ENCODE measurements at places on chromosomes 1 and 21.
A peak's percentile ranks its signal among the peaks of the same experiment; 100 is the strongest.

GRCh38 chr1:85360730-85361493, 84.5 kb upstream of the BCL10 start:
- DNase-seq = no peak

DNA sequence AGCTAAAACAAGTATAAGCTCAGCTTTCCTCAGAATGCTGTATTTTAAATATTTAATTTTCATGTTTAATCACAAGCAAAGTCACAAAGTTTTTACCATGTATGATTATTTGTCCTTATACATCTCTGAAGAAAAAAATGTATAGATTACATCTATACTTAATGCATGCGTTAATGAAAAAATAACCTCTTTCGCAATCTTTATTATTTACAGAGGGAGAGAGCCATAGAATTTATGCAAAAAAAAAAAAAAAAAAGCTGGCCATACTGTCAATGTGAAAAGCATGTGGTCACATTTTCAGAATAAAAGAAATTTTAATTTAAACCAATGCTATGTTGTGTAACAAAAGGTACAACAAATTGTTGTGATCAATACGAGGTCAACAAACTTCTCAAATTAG, 148.2 kb downstream of the AKT3 start:
- no peak for DNase-seq

GRCh38 chr1:151981178-151981525, 12.5 kb downstream of the S100A10 start:
- no peak for DNase-seq

DNA sequence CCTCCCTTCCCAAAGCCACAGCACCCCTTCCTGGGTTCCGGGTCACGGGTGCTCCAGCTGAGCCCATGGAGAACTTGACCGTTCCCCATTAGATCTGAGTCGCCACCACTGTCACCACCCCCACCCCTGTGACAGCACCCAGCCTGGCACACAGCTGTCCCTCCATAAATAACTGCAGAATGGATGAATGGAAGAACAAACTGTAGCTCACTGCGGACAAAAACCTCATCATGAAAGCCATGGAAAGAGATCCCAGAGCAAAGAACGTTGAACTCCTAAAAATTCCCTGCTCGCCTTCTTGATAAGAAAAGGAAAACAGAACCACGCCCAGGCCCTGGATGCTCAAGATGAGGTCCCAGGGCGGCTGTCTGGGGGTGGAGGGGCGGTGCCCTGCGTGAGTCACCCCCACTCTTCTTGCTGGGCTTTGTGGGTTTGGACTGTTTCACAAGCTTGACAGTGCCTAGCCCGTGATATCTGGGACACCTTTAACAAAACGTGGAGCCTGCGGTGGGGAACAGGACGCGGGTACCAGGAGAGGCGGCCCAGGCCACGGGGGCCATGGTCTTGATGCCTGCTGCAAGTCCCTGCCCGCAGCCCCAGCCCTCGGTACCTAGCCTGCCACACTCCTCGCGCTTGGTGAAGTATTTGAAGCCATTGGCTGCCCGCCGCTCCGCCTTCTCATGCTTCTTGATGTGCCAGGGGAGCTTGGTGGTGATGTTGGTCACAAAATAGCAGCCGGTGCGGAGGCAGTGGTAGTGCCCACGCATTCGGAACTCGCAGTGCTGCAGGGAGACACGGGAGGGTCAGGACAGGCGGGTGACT, 151.9 kb downstream of the CASZ1 start:
- no peak for DNase-seq

- no peak for DNase-seq
These were observed 135.8 kb upstream of the PBX1 start for GRCh38 chr1:164423136-164423535.

- DNase-seq = no peak
These were observed 26.2 kb upstream of the CYYR1 start for GRCh38 chr21:26599261-26599660.

DNA sequence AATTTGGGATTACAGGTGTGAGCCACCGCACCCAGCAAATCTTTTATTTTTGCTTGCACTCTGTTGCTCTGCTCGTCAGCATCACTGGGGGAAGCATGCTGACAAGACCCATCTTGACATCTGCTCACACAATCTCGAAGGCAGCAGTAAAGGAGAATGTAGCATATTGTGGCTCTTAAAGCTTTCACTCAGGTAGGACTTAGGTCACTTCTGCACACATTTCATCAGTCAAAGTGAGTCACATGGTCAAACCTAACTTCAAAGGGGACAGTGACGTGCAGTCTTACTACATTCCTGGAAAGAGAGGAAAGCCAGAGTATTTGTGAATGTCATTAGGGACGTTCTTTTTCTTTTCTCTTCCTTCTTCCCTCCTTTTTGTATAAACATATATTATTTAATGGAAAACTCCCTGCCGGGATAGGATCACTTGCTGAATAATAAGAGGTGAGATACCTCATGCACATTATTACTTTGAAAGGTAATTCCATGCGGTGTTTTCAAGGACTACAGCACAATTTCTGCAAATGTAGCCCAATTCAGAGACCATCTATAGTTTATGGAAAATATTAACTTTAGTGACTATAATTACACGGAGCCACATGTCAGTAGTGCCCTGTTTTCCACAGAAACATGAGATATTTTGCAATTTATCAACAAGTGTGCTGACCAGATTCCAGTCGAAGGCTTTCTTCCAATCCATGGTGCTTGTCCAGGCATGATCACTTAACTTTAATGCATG, 19.3 kb upstream of the ACBD6 start:
- DNase-seq = no peak

DNA sequence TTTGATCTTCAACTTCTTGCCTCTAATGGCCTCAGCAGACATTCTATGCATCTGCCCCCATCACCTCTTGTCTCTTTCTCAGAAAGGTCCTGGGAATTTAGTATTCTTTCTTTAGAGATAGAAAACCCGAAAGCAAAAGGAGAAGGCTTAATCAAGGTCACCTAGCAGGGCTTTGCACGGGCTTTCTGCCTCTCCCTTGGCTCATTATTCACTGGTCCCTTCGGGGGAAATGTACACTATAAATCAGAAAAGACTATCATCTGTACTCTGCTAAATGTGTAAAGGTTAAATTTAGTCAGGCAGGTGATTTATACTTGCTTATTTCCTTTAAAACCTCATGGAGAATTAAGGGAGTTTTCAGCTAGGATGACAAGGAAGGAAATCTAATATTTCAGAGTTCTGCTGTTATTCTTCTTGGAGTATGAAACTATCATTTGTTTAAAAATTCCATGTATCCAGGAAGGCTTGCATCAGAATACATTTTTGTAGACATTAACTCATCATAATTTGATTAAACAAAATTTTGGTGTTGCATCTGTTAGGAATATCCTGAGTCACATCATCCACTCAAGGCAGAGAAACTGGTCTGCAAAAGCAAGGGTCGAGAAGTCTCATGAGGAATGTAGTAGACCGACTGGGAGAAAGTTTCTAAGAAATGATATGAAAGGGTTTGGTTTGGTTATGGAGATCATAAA, 124.6 kb downstream of the GABPA start:
- DNase-seq = no peak

DNA sequence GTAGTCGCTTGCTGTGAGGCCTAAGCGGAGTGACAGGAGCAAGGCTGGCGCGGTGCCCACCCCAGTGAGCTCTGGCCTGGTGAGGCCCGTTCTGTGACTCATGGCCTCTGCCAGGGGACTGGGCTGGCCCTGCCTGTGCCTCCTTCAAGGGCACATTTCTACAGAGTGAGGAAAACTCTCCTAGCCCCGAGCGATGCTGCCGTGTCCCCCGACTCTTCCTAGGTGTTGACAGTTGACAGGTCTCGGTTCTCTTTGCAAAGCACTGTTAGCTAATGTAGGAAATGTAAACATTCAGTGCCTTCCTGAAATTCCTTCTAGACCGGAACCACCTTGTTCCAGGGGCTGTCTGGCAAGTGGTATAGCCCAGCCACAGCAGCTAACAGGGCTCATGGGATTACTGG, 43.9 kb downstream of the ABCG1 start:
- peak; percentile 86 for DNase-seq

- no peak for DNase-seq
These were observed 43.1 kb upstream of the FOXO6 start for GRCh38 chr1:41318135-41318534.

DNA sequence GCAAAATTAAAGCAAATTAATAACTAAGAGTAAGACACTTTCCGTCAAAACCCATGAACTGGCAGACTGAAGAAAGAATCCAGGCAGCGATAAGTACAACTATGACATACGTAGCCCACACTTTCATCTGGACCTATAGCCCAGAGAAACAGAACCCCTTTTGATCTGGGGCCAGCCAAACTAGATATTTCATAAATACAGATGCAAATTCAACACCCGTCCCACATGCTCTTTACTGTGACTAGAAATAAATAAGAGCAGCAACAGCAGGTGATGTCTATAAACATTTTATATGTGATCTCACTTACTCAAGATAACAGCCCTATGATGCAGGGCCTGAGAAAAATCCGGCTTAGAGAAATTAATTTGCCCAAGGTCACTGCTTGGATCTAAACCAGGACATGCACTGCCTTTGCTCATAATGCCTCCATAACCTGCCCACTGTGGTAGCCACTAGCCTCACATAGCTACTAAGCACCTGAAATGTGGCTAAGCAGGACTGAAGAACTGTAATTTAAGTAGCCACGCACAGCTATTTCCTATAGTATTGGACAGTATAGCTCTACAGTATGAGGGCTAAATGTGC, 130.2 kb downstream of the TGFBR3 start:
- no peak for DNase-seq

- peak; percentile 69 for DNase-seq
These were observed 204 bp downstream of the CIART start for GRCh38 chr1:150282558-150282958.

DNA sequence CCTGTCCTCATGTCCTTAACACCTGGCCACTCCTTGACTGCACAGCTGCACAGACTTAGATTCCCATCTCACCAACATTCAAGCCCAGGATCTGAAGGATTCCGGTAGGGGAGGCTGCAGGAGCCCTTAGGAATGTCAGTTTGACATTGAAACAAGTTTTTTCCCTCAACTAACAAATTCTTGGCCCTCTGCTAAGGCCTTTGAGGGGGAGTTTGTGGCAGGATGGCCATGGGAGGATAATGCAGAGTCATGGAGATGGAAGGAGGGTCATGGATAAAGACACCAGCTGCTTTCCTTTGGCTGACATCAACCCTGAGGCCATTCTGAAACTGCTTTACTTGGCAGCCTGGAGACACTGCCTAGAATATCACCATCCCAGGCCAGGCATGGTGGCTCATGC, 63.4 kb upstream of the PPP2R5A start:
- no peak for DNase-seq

- DNase-seq = no peak
These were observed 45.3 kb upstream of the CTBS start for GRCh38 chr1:84619383-84620102.

DNA sequence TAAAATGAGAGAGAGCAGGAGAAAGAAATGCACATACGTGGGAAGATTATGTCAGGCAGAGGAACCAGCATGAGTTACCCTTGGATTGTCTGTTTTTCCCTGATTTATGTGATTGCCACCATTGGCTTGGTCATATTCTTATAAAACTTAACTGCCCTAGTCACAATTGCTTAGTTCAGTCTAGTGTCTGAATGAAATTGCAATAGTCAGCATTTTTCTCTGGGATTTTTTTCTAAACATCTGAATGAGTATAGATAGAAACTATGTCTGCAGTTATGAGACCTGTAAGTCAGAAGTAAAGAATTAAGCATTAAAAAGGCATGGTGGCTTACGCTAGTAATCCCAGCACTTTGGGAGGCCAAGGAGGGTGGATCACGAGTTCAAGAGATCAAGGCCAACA, 889.8 kb downstream of the PLA2G4A start:
- no peak for DNase-seq

GRCh38 chr1:29500651-29501050, 264.3 kb downstream of the PTPRU start:
- no peak for DNase-seq

DNA sequence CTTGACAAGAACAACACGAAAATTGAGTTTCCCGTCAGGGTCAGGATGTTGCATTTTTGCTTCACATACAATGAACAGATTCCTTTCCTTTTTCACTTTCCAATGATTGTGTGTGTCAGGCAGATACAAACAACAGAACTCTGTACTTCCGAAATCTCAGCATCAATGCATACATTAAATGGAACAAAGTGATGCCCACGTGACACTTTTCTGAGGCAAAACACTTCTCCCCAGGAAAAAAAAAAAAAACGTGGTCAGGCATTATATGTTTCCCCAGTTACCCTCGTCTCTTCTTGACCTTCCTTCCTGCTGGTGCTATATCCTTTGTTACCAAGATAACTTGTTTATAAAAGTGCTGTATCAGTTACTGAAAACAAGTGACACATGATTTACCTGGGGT, 181.8 kb downstream of the ZNF281 start:
- no peak for DNase-seq

DNA sequence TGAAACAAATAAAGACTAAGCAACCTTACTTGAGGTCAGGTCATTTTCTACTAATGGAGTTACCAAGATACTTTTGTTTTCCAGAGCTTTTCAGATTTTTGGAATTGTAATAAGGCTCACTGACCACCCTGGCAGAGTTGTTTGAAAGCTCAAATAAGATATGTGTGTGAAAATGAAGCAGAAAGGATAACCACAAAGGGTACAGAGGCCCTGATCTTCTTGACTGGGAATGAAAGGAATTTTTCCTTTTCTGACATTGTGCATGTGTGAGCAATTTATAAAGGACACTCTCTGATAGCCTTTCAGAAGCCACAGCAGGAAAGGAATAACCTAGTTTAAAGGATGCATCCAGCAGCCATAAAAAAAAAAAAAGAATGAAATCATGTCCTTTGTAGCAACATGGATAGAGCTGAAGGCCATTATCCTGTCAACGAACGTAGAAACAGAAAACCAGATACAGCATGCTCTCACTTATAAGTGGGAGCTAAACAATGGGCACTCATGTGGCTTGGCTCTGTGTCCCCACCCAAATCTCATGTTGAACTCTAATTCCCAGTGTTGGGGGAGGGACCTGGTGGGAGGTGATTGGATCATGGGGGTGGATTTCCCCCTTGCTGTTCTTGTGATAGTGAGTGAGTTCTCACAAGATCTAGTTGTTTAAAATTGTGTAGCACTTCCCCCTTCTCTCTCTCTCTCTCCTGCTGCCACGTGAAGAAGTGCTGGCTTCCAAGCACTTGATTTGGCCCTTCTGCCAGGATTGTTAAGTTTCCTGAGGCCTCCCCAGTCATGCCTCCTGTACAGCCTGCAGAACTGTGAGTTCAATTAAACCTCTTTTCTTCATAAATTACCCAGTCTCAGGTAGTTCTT, 3.1 kb upstream of the SRP9 start:
- no peak for DNase-seq

GRCh38 chr1:32651461-32652073, 559 bp downstream of the RBBP4 start:
- no peak for DNase-seq

DNA sequence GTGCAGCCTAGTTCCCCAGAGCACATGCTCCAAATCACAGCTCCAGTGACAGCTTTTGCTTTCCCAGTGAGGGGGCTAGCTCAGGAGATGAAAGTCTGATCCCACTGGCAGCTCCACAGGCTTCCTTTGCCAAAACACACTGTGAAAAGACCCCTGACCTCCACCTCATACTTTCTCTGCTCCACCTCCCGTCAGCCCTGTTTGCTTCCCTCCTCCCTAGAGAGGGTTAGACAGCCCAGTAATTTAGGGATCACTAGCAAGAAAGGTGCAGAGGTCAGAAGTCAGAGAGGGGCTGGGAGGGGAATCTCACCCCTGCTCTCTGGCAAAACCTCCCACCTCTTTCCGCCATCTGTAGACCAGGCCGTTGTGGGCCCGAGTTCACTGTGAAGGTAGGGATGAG, 62.8 kb downstream of the PLXNA2 start:
- DNase-seq = no peak

Data from lower lobe of right lung (tissue), 2 donors.